ENCODE measurements at places on chromosomes 2 and 18.

DNA sequence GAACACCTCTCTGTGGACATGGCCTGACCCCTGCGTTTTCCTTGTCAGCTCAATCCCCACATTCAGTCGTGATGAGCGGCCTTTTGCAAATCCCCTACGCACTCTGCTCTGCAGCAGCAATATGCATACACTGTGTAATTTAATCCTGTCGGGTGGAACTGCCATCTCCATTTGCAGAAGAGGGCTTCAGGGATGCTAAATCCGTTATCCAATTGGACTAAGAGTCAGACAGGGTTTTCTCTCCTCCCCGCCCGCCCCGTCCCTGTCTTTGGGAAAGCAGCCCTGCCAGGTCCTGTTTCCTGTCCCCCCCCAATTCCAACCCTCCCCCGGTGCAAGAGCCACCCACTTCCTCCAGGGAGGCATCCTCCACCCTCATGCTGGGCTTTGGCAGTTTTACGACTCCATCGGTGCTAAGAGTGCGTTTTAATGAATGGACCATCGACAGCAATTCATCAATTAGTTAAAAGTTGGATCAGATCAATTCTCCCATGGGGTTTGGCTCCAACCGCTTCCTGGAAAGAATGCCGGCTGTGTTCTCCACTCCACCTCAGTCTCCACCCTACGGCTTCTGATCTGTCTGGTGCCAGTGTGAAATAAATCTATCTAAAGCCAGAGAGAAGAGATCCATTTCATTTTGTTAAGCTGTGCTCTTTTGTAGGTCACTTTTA is 53.5 kb upstream of the ASAP2 start:
- no peak for DNase-seq

DNA sequence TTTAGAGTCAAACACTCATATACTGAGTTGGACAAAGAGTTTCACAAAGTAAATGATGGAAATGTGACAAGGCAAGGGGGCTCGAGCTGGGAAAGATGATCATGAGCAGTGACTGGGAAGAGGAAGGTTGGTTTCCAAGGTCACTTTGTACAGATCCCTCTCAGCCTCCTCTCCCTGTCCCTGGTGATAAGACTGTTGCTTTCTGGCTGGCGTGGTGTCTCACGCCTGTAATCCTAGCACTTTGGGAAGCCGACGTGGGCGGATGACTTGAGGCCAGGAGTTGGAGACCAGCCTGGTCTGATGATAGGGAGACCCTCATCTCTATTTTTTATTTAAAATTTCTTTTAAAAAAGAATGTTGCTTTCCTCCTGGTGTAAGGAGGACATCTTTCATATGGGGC is 86.6 kb upstream of the STPG4 start:
- DNase-seq, result no peak

DNA sequence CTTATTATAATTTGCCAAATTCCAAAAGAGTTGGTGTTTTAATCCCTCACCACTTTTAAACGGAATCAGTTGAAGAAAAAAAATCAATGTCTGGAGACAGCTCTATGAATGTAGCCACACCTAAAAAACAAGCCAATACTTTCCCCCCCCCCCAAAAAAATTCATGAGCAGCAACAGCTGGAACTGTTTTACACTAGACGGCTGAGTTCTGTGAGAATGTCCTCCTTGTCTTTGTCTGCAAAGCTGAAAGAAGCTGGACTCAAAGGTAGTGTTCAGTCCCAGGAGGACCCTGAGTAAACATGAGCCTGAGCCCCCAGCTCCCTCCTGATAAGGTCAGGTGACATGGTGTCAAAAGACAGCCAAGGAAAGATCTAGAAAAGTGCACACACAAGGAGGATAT is 68.2 kb downstream of the ZNF521 start:
- no peak for DNase-seq

DNA sequence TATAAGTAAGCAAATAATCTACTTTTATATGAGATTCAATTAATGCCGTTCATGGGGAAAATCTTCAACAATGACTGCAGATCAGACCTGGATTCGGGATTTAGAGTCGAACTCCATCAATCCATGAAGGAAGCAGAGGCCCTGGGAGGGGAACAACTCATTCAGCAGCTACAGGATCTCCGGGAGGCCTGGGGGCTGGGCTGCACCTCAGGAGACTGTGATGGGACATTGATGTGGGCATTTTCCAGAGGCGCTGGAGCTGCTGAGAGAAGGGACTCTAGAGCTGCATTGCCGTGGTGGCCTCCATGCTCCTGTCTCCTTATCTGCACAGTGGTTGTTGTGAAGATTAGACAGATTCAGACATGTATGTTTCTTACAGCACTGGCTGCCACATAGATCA is 76.9 kb downstream of the MYT1L start:
- DNase-seq, result no peak

DNA sequence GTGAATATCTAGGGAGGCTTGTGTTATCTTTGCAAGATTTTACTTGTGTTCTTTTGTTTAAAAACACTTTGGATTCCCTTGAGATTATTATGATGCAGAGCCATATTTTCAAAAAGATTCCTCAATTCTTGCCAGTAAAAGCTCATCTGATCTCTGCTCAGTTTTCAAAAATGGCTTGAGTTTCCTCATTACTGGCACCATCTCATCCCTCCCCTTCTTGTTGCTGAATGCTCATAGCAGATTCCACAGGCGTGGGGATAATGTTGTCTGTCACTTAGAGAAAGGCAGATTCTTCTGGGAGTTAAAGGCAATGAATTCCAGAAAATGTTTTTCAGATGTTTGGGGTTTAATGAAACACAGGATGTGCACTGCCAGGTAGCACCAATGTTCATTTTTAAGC is 170.4 kb upstream of the TANK start:
- no peak for DNase-seq

DNA sequence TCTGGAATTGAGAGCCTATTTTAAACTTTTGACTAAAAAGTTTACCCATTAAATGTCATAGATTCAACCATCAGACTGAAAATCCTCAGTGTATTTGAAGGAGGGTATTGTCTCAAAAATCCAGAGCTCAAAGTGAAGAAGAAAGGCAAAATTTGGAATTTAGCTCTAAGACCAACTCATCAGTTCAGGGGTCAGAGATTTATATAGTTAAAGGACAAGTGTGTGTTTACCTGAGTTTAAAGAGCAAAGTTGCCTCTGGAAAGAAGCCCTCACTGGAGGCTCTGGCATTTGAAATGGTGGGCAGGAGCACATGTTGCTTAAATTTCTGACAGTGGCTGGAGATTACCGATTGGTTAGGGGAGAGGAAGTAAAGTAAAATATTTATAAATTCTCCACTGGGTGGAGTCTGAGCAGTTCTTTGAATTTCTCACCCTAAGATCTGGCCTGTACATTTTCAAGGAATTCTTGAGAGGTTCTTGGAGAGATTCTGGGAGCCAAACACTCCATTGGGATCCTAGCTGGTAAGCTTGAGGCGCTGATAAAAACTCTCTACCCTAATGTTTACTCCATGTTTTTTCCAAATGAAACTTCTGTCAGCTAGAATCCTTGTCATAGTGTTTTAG is at the start of gene KYNU:
Gene KYNU, plus strand, starts transcription at position 449 of the 623 bp plus-strand sequence. CDS start 7,704 bp downstream, outside the sequence.
- DNase-seq, result no peak

- DNase-seq, result no peak
Measured at GRCh38 chr2:96965781-96966514, 20.4 kb downstream of the FAM178B start.

GRCh38 chr2:47617028-47617427 is 165.9 kb upstream of the MSH6 start:
- no peak for DNase-seq

- no peak for DNase-seq
Measured at GRCh38 chr18:37565101-37565976, at the start of gene CELF4. Gene CELF4 (minus strand): TSS chr18:37565798.

GRCh38 chr18:46627136-46627535 is 29.9 kb downstream of the LOXHD1 start:
- DNase-seq, result no peak

- DNase-seq, result no peak
Measured at GRCh38 chr2:25570161-25570845, 103.1 kb downstream of the DTNB start.

DNA sequence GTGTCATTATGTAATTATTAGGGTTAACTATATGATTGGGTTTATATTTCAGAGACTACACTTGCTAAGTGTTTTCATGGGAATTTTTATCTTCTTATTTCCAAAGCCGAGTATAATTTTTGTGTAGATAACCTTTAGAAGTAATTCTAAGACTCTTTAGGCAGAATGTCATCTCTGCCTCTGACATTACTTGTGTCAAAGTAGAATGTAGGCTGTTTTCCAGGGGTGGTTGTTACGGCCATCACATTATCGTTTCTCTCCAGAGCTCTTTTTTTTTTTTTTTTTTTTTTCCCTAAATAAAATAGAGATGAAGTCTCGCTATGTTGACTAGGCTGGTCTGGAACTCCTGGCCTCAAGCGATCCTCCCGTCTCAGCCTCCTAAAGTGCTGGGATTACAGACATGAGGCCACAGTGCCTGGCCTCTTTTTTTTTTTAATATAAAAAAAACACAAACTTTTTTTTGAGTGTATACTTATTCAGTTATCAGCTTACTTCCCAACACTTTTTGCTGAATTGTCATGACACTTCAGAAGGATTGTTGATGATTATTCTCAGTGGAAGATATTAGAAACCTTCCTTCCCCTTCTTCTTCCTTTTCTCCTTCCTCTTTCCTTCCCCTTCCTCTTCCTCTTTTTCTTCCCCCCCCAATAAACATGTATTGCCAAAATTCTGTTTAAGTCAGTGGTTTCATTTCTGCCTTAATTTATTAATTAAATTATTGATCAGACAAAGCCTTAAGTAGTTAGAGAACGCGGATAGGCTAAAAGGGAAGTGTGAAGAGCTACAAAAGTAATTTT is 2.3 kb downstream of the PIKFYVE start:
- no peak for DNase-seq

DNA sequence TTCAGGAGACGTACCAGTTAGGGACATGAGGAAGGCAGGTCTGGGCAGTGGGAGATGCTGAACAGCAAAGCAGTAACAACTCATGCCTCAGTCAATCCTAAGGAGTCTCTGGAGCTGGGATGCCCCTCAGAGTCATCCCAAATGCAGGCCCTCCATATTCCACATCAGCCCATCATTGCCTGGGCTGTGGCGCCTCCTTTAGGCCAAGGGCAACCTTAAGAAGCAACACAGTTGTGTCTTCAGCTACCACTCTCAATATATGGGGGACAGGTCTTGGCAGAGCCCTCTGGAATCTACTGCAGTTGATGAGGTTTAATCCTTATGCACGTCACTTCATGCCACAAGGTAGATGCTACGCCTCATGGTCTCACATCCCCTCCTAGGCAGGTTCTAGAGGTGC is 682.0 kb upstream of the RAB6C start:
- no peak for DNase-seq

DNA sequence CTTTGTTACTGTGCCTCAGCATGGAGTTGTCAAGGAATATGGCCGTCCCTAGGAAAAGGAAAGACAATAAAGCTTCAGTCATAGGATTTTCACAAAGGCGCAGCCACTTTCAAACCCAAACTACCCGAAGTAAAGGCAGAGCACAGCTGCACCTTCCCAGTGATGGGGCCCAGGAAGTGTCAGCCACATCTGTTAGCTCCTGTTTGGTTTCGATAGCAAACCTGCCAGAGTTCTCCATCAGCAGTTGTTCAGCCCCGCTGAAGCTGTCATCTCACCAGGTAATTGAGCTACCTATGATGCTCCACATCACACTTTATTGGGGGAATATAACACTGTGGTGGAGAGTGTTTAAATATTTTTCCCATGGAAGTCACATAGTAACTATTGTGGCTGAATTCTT is 80.7 kb downstream of the LRATD1 start:
- no peak for DNase-seq

GRCh38 chr2:108612153-108612513 is 77.9 kb downstream of the LIMS1 start:
- DNase-seq, result no peak

- DNase-seq, result no peak
Measured at GRCh38 chr2:39107156-39107555, 13.7 kb downstream of the SOS1 start.

GRCh38 chr2:144759746-144760145 is 239.8 kb upstream of the ZEB2 start:
- DNase-seq, result no peak

GRCh38 chr18:55229682-55230081 is 270.4 kb upstream of the CCDC68 start:
- no peak for DNase-seq
